ENCODE measurements at places on chromosomes 6 and 20.

DNA sequence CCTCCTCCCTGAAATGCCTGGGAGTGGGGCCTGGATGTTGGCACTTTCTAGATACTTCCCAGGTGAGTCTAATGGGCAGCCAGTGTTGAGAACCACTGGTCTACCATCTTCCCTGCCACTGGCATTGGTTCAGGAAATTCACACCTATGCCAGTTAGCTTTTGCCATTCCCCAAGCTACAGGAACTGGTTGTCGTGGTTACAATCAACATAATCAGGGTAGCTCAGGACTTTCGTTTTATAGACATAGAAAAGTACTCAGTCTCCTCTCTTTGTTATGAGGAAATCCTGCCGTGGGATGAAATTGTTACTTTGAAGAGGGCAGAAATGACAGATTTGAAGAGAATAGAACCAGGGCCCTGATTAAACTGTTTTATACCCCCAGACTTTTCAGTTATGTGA, 127.9 kb upstream of the FOXO3 start:
- no peak for DNase-seq

- DNase-seq: peak; percentile 30
Observed at GRCh38 chr20:23928788-23929187, 49.2 kb upstream of the CST5 start.

DNA sequence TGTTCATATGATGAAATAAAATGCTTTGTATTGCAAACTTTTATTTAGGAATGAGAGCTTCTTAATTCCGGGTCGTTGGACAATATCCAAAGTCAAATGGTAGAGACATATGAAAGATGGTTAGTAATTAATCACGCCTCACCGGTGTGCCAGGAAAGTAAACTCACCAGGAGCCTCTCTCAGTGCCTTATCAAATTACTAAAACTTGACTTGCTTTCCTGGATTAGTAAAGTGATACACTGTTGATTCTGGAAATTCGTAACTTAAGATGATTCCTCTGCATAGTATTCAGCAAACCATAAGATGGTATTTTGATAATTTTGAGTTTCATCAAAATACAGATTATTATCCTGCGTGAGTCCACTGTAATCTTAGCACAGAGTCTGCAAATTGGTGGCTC, 115.2 kb downstream of the PAX1 start:
- DNase-seq: no peak

GRCh38 chr6:11206576-11206975, 25.9 kb downstream of the NEDD9 start:
- DNase-seq: no peak

GRCh38 chr20:17904027-17904426, 64.6 kb downstream of the SNX5 start:
- DNase-seq: no peak

GRCh38 chr6:31357886-31358285, 907 bp upstream of the HLA-B start:
- DNase-seq: no peak

- no peak for DNase-seq
Observed at GRCh38 chr6:114354482-114354881, 11.7 kb upstream of the HS3ST5 start.

DNA sequence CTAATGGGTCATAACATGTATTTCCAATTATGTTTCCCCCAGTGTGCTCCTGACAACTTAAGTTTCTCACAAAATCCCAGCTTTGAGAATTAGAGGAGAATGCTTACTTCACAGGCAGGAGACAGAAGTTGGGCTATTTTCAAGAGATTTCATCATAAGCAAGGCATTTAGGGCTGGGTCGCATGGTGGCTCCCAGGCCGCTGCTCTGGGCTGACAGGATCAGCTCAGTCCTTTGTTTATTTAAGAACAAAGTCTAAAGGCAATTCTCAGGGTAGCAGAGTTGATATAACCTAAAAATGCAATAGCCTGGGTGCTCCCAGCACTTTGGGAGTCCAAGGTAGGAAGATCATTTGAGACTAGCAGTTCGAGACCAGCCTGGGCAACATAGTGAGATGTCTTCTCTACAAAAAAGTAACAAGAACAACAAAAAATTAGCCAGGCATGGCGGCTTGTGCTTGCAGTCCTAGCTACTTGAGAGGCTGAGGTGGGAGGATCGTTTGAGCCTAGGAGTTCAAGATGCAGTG, 10.9 kb downstream of the FOXQ1 start:
- no peak for DNase-seq

GRCh38 chr6:81906709-81907204, 154.3 kb upstream of the TENT5A start:
- no peak for DNase-seq

DNA sequence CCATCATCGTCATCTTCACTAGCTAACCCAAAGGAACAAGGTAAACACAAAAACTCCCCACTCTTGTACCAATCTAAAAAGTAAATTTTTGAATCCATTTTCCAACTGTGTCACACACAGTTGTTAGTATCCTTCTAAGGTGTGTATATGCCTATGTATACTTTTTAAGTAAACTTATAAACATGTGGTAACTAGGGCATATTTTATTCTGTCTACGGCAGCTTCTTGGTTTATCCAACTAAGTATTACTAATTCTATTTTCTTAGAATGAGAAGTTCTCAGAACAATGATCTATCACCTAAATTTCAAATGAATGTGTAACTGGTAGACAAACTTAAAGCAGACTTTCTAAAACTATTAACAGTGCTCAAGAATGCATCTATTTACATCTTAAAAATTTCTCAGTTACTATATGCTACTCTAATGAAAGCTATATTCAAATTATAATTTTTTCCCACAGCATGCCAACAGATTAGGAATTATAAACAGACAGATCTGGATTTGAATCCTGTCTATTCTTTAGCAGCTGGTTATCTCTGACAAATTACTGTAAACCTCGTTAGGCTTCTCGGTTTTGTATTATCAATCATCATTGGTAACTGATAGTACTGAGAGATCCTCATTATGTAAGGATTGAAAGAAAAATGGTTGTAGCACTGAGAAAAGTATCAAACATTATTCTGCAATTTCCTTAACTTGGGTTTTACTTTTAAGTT, 1.8 kb upstream of the PLN start:
- no peak for DNase-seq

- no peak for DNase-seq
Observed at GRCh38 chr6:133767357-133767970, 121.4 kb upstream of the TCF21 start.

GRCh38 chr6:81621816-81622395, 130.6 kb downstream of the TENT5A start:
- no peak for DNase-seq

DNA sequence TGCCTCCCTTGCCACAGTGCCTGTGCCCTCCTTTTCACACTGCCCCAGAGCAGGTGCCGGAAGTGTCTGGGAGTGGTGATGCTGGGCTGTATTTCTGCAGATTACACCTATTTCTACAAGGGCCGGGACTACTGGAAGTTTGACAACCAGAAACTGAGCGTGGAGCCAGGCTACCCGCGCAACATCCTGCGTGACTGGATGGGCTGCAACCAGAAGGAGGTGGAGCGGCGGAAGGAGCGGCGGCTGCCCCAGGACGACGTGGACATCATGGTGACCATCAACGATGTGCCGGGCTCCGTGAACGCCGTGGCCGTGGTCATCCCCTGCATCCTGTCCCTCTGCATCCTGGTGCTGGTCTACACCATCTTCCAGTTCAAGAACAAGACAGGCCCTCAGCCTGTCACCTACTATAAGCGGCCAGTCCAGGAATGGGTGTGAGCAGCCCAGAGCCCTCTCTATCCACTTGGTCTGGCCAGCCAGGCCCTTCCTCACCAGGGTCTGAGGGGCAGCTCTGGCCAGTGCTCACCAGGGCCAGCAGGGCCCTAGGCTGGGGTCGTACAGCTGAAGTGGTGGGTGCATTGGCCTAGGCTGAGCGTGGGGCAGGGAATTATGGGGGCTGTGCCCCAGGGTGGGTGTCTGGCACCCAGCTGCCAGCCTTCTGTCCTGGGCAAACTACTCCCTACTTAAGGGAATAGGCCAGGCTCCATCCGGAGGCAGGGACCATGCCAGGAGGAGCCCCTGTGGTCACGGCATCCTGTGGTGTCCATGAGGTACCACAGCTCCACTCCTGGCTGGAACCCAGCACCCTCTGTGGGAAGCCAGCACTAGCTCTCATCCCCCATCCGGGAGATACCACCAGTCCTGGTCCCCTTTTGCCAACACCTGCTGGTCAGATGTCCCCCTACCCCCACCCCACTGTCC, 3.5 kb downstream of the MMP24OS start:
- DNase-seq: no peak

DNA sequence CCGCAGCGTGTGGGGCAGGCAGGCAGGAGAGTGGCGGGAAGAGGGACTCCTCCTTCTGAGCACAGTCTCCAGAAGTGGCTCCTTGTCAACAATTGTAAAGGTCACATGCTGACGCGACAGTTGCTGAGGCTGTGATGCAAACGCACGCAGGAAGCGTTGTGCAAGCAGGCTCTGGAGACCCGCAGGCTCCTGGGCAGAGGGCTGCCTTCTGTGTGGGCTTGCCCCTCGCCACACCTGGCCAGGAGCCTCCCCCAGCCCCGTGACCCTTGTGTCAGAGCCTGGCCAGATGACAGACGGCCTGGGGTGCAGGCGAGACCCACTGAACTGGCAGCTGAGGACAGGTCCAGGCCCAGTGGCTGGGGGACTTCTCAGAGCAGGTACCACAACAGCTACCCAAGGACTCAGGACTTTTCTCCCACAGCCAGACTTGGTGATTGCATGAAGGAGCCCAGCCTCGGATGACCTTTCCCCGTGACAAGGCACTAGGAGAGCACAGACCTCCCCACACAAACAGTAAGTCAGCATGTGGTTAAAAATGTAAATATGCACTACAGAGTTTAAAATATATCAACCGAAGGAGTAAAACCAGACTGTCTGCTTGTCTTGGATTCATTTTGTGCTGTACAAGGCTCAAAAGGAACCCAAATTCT, 222.1 kb upstream of the RREB1 start:
- no peak for DNase-seq

DNA sequence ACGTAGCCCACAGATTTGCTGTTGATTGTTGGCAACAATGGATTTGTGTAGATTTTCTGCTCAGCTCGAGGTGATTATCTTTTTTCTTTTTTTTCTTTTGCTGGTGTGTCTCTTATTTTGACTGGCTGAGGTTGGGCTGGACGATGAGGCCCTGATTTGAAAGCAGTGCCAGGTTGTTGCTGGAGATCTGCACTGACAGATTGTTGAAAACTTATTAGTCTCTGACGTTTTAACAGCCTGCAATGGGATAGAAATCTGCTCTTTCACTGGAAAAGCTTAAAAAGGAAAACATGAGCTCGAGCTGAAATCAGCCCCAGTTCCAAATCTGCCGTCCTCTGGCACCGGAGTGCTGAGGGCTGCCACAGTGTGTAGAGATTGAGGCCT, 87.7 kb downstream of the PDE7B start:
- DNase-seq: no peak

- no peak for DNase-seq
Observed at GRCh38 chr6:131001945-131002660, 60.9 kb downstream of the EPB41L2 start.

- no peak for DNase-seq
Observed at GRCh38 chr20:40724566-40724965, 35.5 kb upstream of the MAFB start.

Data from effector CD8-positive, alpha-beta T cell (primary cell).